Adrenal gland (tissue), 19 donors: ENCODE measurements at places on chromosomes 13 and 19.

GRCh38 chr13:113995051-113995601 is 21.2 kb upstream of the C13orf46 start:
- no peak for DNase-seq

DNA sequence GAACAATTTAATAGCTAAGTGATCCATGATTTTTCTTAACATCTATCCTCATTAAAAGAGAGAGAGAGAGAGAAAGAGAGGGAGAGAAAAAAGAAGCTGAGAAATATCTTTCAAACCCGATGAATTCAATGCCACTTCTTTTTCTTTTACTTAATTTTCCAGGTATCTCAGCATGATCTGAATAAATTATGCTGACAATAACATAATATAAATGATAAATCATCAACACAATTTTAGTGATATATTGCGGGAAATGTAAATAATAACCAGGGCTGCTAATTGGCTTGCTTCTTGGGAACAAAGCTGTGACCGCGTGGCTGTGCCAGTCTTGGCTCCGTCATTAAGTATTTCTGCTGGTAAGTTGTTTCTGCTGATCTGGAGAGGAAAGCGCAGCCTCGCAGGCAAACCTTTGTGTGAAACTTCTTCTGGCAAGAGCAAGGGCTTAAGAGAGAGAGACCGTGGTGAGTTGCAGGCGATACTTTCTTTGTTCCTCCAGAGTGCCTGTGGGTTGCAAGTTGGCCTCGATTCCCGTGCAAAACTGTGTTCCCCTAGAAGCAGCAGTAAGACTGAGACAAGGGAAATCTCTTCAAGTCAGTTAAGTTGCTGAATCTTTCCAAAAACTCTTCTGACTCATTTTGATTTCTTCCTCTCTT is 489.1 kb upstream of the TSHZ3 start:
- DNase-seq: no peak

GRCh38 chr19:10552510-10553053 is 8.9 kb downstream of the ATG4D start:
- no peak for DNase-seq

DNA sequence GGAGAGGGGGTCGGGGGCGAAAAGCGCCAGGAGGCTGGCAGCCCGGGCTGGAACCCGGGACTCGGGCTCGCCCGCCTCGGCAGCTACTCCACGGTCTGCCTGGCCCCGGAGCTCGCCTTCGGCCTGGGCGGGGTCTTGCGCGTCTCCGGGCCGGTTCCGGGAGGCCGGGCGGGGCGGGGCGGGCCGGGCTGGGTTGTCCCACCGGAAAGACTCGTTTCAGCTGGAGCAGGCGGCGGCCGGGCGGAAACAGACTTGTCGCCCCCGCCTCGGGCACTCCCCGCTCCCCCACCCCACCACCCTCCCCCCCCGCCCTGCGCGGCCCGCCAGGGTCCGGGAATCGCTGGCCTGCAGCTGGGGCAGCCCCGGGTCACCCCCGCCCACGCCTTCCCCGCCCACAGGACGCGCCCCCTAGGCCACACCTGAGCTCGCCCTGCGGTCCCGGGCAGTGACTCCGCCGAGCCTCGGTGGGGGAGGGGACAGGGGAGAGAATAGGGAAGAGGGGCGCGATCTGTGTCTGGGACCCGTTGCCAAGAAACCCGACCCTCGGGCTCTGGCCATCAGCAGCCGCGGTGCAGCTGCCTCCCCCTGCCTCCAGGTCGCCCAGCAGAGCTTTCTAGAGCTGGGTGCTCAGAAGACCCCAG is 109.4 kb downstream of the KCTD15 start:
- DNase-seq: peak; percentile 35

DNA sequence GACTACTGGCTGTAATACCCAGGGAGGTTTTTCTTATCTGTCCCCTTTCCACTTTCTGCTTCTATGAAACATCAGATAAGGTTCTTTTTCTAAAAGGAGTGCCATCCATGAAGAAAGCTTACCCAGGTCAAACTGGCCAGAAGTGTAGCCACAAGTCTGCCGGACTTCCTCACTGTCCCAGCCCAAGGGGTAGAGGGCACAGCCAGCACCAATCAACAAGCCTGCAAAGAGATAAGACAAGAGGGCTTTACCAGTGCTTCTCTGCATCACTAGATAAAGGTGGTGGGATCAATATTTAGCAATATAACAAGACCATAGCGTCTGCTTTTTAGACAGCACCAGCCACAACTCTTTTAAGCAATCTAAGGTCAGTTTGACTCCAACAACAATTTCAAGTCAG is 224.7 kb downstream of the LHFPL6 start:
- DNase-seq: no peak

DNA sequence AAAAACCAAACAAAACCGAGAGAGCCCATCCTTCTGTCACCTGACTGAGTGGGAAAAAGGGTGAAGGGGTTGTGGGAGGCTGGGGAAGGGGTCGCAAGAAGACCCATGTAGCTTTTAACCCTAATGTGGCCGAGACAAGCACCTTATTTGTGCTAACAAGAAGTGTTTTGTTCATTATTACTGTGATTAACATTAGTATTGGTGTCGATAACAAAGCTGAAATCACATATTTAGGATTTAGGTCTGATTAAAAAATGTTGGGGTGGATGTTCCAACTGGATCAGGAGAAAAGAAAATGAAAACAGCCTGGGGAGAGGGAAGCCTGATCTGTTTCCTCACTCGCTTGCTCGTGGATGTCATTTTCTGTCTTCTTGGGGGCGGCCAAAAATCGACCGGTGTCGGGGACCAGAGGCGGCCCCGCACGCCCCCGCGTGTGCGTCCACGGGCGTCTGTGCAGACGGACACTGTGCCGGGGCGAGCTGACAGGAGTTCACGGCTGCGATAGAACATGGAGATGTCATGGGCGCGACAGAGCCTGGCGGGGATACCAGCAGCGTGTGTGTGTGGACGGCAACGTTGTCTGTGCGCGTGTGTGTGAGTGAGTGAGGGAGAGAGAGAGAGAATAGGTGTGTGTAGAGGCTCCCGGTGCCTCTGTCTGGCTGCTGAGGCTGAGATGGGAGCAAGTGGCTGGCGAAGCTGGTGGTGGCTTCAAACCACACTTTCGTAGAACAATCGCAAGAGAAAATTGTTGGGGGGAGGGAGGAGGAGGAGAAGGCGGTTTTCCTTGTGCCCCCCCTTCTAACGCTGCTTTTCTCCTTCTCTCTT is 29.1 kb downstream of the NFIX start:
- DNase-seq: no peak

GRCh38 chr13:113245849-113246796 is 36.7 kb downstream of the CUL4A start:
- no peak for DNase-seq

DNA sequence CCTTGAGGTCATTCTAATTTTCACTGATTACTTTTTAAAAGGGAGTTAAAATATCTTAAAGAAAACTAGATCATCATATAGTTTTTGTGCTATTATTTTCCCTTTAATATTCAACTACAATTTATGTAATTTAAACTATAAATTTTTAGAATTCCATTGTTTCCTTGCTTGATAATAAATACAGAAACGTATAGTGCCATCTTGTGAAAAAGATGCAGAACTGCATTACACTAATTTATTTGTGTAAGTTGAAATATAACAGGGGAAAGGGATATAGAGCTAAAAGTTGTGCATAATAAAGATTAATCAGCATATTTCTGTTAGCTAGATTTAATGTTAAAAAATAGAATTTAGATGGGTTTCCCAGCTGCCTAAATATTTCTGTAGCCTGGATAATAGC is 61.5 kb upstream of the TDRD3 start:
- DNase-seq: no peak

DNA sequence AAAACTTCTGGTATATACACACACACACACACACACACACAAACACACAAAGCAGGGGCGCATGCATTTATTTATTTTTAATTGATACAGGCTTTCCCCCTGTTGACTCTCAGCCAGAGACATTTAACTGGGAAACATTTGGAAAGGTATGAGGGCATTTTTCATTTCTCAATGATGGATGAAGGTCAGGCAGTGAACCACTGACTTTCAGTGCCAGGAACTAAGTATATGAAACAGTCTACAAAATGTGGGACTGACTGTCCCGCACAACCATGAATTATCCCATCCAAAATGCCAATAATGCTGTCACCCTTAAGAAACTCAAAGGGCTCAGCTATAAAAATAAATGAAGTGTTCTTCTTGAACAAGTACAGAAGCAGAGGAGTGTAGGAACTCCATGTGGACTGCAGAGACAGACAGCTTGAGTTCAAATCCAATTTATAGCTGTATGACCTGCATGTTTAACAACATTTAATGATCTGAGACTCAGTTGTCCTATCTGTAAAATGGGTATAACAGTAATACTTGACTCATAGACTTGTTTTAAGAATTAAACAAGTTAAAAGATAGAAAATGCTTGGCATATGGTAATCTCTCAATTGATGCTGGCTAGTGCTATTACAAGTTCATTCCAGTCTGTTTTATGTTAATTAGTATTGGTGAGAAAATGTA is 25.0 kb upstream of the INTS6 start:
- no peak for DNase-seq

GRCh38 chr19:14310055-14310454 is 71.2 kb upstream of the ADGRE5 start:
- no peak for DNase-seq

DNA sequence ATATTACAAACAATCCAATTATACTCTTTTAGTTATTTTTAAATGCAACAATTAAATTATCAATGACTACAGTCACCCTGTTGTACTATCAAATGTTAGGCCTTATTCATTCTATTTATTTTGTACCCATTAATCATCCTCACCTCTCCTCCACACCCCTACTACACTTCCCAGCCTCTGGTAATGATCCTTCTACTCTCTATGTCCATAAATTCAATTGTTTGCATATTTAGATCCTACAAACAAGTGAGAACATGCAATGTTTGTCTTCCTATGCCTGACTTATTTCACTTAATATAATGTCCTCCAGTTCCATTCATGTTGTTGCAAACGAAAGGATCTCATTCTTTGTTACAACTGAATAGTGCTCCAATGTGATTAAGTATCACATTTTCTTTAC is 1414.6 kb downstream of the SLITRK1 start:
- DNase-seq: no peak

DNA sequence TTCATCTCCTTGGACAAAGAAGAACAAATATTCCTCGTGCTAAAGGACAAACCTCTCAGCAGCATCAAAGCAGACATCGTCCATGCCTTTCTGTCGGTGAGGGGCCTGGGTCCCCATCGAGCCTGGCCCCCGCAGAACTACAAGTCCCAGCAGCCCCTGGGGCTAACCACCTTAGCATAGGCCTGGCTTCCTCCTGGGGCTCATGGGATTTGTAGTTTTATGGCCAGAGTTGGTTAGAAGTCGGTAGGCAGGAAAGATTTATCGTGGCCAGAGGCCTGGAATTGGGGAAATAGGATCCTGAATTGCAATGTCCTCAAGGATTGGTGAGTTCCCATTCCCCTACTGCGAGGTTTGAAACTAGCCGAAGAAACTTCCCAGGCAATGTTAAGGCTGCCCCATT is 19.6 kb downstream of the TMEM150B start:
- peak; percentile 63 for DNase-seq

- no peak for DNase-seq
Measured at GRCh38 chr19:54478677-54479266, 5.7 kb upstream of the CDC42EP5 start.

GRCh38 chr13:110186231-110186855 is 120.6 kb downstream of the COL4A1 start:
- no peak for DNase-seq

DNA sequence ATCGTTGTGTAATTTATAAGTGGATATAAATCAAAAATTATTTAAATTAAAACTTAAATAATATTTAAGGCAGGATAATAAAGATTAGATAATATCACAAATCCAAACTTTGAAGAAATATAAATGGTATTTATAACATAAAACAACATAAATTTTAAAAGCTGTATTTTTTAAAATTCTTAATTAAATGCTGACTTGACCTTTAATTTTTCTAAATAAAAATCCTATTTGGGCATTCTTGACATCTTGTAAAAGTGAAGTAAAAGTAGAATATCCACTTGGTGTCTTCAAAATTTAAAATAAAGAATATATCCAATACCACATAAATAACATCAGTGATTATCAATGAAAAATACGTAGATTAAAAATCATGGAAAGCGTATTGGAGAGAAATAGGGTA is 87.7 kb downstream of the TNFSF13B start:
- no peak for DNase-seq

DNA sequence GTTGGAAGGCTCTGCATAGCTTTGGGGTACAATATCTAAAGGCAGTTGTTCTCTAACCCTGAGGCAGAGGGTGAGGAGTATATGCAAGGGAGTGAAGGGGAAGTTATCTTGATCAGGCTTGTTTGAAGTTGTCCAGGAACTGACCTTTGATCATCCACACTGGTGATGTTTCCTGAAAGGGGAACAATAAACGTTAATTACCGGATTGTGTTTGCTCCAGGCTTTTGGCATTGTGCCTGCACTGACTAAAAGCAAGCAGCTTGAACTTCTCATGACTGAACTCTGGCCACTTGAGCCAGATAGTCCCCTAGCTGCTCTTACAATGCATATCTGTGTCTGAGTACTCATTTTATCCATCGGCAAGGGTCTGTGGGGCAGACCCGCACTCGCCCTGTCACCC is 27.0 kb upstream of the ZNF726 start:
- no peak for DNase-seq

- no peak for DNase-seq
Measured at GRCh38 chr19:2538096-2538757, 62.3 kb downstream of the GADD45B start.

GRCh38 chr19:4969292-4969771 is 419 bp downstream of the KDM4B start:
- DNase-seq: no peak

GRCh38 chr13:110714797-110715394 is 1.4 kb downstream of the ING1 start:
- peak; percentile 72 for DNase-seq

DNA sequence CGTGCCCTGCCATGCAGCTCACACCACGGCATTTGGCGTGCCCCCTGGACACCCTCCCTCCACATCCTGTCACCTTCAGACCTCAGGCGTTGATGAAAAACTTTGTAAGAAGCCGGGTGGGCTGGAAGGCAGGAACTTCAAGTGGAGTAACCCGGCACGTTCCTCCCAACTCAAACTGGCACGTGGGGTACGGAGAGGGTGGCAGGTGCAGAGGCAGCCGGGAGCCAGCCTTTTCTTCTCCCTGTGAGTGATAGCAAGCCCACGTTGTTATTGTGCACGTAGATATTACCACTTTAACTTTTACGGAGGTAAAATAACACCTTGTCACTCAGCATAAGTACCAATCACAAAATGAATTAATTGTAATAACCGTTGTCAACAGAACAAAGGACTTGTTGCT is 198.0 kb downstream of the ZNF536 start:
- DNase-seq: no peak

- DNase-seq: peak; percentile 56
Measured at GRCh38 chr13:113495494-113496210, 5.1 kb upstream of the DCUN1D2 start.

DNA sequence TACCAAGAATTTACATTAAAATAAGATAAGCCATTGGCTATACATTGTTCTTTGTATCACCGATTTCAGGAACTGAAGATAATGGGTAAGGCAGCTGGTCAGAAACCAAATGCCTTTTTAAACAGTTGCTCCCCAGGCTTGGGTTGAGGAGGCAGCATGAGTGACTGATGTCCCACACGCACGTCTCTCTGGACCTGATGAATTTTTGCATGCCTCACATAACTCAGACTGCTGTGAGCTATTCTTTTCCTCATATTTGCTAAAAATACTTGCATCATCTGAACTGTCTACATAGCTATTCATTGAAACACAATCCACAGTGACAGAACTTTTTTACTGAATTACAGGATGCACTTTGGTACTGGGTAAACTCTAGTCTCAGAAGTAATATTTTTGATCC is 123.6 kb upstream of the MAB21L1 start:
- DNase-seq: no peak
